SK-N-SH (cell line): ENCODE measurements at places on chromosomes 13 and 19.

- no peak for DNase-seq
Observed at GRCh38 chr13:30353060-30353459, 45.7 kb upstream of the KATNAL1 start.

DNA sequence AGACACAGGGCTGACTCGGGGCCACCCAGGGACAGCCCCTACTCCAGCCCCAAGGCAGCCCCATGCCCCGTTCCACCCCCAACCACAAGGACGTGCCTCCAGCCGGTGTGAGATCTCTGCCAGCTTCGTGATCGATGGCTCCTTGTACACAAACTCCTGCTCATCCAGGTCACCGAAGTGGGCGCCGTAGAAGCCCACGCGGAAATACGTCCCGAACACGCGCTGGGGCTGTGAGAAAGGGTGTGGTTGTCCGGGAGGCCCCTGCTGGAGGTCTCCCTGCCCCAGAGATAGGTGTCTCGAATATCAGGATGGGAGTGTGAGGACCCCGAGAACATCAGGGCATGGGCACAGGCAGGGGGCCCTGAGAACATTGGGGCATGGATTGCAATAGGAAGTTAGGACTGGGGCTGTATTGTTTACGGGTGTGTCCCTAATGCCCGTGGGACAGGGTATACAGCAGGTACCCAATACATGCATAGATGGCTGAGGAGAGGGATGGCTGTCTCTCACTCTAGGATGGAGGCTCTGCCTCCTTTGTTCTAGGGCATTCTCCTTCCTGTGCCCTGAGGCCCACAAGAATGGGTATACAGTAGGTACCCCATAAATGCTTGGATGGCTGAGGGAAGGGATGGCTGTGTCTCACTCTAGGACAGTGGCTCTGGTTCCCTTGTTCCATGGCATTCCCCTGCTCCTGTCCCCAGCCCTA, 5.3 kb upstream of the KANK2 start:
- no peak for DNase-seq

GRCh38 chr13:33828431-33829129, 10.6 kb downstream of the RFC3 start:
- DNase-seq: no peak

DNA sequence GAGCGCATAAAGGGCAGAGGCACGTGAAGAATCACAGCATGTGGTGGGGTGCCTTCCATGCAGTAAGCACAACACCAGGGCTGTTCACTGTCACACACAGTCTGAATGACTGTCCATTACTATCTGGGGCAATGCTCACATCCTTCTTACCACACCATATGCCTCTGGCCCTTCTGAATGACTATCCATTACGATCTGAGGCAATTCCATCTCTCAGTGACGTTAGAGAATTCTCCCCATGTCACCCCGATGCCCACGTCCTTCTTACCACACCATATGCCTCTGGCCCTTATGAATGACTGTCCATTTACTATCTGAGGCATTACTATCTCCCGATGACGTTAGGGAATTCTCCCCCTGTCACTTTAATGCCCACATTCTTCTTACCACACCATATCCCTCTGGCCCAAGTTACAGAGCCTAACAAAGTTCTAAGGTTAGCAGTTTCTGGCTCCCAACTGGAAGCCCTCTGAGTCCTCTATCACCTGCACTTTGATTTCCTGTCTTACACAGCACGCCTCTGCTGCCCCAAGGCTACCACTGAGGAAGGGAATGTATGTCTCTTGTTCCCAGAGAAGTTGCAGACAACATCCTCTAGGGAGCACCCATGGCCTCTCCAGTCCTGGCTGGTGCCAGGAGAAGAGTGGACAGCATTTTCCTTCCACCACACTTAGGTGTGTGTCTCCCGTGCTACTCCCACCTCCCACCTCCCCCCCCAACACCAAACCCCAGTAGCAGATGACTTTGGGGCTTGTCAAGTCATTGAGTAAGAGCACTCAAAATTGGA, 154.8 kb downstream of the COG6 start:
- no peak for DNase-seq

GRCh38 chr13:25292301-25292700, 5.0 kb upstream of the MTMR6 start:
- peak; percentile 30 for DNase-seq

GRCh38 chr19:29411113-29411581, 114.6 kb upstream of the VSTM2B start:
- DNase-seq: no peak

- no peak for DNase-seq
Observed at GRCh38 chr19:13132471-13133180, 14.6 kb downstream of the NACC1 start.

DNA sequence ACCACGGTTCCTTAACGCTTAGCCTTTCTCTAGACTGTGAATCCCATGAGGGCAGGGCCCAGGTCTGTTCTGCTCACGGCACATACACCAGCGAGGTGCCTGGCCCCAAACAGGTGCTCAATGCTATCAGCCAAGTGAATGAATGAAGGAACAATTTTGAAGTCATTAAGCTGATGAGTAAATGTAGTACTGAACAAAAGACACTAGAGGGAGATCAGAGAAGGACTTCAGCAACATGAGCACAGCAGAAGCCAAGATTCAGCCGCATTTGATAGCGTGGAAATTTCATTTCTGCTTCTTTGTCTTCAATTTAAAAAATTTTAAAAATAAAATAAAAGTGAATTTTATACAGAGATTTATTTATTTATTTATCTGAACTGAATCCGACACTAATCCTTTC, 20.1 kb upstream of the MYO16 start:
- DNase-seq: peak; percentile 33

DNA sequence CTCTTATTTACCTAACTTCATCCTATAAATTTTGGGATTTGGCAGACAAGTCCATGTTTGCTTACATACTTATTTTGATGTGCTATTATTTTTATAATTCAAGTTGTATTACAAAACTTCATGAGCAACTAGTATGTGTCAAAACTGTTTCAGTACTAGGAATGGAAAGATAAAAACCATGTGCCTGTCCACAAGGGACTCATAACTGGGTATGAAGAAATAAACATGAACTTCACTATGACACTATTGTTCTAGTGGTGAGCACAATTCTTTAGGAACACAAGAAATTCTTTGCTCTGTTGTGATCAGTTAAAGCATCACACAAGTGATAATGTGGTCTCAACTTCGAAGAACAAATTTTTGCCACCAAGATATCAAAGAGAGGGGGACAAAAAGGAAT, 97.5 kb upstream of the FBXL3 start:
- DNase-seq: no peak

DNA sequence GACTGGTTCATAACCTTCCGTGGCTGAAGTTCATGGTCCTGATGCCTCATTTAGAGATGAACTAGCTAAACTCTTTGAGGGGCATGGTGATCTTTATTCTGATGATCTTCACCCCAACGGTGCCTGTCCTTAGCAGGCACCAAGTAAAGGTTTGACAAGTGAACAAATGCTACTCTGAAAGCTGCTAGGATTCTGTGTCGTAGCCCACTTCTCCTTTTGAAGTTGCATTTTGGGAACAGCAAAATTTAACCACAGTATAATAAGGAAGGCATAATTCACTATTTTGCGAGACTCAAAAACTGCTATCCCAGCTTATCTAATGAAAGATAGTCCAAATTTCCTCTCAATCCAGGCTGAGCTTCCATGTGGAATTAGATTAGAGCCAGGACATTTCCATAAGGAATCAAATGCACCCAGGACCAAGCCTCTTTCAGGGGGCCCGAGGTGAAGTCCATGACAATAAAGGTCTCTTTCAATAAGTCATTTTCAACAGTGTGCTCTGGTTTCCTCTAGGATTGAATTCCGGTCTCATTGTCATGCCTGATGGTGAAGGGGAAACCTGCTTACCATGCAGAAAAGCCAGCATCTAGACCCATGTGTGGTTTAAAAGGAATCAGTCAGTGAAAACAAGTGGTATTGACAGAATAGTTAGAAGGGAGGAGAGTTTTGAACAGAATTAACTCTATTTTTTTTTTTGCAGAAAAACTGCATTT, 23.1 kb downstream of the SIAH3 start:
- DNase-seq: no peak

- DNase-seq: no peak
Observed at GRCh38 chr19:55549500-55550320, 4.4 kb upstream of the SBK3 start.

DNA sequence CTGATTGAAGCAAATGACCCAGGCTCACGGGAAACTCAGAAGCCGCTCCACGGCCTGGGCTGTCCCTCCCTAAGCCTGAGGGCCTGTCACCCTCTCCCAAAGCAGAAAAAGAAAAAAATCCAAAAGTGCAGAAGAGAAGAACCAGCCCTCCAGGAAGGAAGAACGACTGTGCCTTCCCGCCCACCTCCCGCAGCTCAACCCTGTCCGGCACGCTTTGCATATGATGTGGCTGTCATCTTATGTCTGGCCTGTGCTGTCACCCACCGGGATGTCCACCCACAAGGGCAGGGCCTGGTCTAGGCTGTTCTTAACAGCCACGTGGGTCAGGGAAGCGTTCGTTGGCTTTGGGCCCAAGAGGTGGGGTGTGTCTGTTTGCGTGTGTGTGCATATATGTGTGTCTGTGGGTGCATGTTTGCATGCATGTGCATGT, 13.7 kb downstream of the ZBTB7A start:
- no peak for DNase-seq

- DNase-seq: no peak
Observed at GRCh38 chr13:32247887-32248286, 67.3 kb downstream of the ZAR1L start.

DNA sequence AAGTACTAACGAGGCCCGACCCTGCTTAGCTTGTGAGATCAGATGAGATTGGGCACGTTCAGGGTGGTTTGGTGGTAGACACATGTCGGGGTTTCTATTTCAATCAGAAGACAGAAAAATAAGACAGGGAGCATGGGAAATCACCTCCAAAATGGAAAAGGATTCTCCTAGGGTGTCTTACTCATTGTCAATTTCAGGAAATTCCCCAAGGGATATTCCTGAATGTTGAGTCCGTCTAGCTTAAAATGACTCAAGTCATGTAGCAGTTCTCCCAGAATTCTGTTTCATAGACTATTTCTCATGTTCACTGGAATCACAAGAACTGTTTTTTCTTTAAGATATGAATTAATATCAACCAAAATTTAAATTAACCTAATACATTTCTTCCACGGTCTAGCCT, 380.1 kb downstream of the EFNB2 start:
- no peak for DNase-seq

- no peak for DNase-seq
Observed at GRCh38 chr19:54461613-54462012, 2.0 kb downstream of the LENG9 start.

DNA sequence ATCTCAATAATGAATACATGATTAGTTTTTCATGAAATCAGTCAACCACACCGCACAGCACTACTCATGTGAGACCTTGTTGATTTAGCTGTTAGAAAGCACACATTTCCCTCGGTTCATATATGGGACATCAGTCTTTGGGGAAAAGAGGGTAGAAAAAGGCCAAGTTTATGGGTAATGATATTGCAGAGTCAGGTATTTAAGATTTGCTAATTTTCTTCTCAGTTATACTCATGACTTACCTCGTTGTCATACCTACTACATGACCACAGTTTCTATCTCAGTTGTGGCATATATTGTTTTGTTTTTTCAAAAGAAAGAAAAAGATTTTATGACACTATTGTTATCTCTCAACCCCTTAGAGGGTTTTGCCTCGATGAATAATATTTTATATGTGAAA, 165.6 kb downstream of the POU4F1 start:
- no peak for DNase-seq

DNA sequence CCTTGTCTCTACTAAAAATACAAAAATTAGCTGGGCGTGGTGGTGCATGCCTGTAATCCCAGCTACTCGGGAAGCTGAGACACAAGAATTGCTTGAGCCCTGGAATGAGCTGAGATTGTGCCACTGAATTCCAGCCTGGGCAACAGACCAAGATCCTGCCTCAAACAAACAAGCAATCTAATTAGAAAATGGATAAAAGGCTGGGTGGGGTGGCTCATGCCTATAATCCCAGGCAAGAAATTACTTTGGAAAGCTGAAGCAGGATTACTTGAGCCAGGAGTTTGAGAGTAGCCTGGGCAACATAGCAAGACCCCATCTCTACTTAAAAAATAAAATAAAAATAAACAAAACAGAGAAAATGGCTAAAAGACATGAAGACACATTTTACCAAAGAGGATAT, 77.0 kb downstream of the CAB39L start:
- no peak for DNase-seq

DNA sequence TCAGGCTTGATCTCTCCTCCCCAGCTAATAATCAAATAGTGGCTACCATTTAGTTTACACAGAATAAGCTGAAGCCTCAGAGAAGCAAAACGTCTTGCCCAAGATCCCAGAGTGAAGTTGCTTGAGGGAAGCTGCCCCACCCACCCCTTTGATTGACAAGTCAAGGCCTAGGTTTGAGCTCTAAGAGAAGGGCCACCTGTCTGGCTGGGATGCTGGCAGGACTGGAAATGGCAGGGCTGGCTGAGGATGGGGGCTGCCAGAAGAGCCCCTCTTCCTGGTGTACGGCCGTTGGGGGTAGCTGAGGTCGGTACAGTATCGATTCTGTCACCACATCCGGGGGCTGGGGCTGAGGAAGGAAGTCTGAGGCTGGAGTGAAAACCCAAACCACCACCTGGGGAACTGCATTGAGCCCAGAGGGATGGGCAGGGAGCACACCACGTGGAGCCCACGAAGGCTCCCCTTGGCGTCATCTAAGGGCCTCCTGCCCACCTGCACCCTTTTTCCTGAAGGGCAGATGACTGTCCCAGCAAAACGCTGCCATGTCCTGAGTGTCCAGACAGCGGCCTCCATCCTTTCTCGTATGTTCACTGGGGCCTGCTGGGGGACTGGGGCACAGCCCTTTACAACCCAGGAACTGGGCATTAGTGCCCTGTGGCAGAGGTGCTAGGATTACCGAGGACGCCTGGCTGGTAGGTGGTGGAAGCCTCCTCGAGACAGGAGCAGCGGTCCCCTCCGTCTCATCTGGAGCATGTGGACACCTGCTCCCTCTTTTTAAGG, 1.4 kb upstream of the PRKD2 start:
- DNase-seq: no peak

- no peak for DNase-seq
Observed at GRCh38 chr13:98343461-98343860, 166.4 kb upstream of the RNF113B start.

- DNase-seq: peak; percentile 10
Observed at GRCh38 chr19:49441960-49442350, 628 bp upstream of the SLC17A7 start.

DNA sequence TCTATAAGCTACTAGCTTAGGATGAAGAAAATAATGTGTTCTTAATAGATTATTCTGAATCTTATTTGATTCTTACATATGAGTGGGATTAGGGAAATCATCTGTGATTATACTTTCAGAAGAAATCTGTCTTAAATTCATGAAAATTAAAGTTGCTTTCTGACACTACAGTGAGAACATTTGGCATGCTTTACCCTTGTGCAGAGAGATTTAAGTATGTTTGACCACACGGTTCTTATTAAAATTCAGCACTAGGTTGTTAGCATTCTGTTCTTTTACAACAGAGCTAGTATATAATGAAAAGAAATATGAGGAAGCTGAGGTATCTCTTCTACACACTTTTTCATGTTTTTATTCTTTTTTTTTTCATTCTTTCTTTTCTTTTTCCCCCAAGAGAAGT, 2723.9 kb downstream of the PCDH9 start:
- no peak for DNase-seq
